ENCODE measurements at places on chromosomes 11 and 22. TPM values are rescaled to one million over a fixed set of nuclear protein-coding genes. Genes with fewer than 3 reads are reported as not detected.
A peak's percentile ranks its signal among the peaks of the same experiment; 100 is the strongest.

The RSF1 gene
- 24.6 TPM for total RNA-seq

The SLC22A9 gene
- 0.44 TPM for total RNA-seq

The GRM5 gene
- not detected for total RNA-seq

GRCh38 chr22:42001121-42001520, 2.5 kb downstream of the WBP2NL start:
- H3K27ac ChIP-seq, result no peak overlapping the region
- no peak for DNase-seq
- H3K27me3 ChIP-seq, result no peaks in the 10 kb centered on the region
- H3K4me1 ChIP-seq, result no peaks in the 10 kb centered on the region

GRCh38 chr22:44247346-44247745, 65.4 kb downstream of the SHISAL1 start:
- H3K27ac ChIP-seq, result no peak overlapping the region
- DNase-seq, result no peak
- H3K4me1 ChIP-seq, result no peaks in the 10 kb centered on the region
- H3K4me3 ChIP-seq, result no peak overlapping the region
- H3K27me3 ChIP-seq, result no peaks in the 10 kb centered on the region

- no peak overlapping the region for H3K4me3 ChIP-seq
- no peaks in the 10 kb centered on the region for H3K36me3 ChIP-seq
- H3K27me3 ChIP-seq, result no peaks in the 10 kb centered on the region
- H3K27ac ChIP-seq, result no peak overlapping the region
- DNase-seq, result no peak
- H3K4me1 ChIP-seq, result no peaks in the 10 kb centered on the region
These were observed 159.9 kb upstream of the NAV2 start for GRCh38 chr11:19552656-19553260.

- H3K4me1 ChIP-seq, result peaks cover 6% of the 10 kb centered on the region
- peak overlapping the region; percentile 51 for H3K4me3 ChIP-seq
- peak overlapping the region; percentile 74 for H3K27ac ChIP-seq
- no peaks in the 10 kb centered on the region for H3K27me3 ChIP-seq
- no peak for DNase-seq
- peaks cover 4% of the 10 kb centered on the region for H3K36me3 ChIP-seq
These were observed 978 bp upstream of the ANKRD13D start for GRCh38 chr11:67288198-67288451.
